ENCODE measurements at places on chromosomes 4 and X.

DNA sequence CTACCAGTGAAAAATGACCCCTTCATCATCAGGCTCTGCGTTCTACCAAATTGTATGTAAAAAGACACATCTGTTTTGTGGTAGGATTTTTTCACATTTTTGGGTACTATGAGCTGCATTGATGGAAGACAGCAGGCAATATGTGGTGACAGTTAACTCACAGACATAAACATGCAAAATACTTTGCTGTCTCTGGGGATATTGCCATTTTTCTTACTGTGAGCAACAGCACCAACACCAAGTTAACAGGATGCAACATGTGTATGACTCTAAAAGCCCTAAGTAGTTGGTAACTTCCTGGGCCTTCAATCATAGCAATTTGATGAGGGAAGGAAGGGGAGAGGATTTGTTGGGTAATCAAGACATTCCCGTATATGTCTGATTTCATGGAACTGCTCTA, 56.4 kb upstream of the DRP2 start:
- no peak for DNase-seq

DNA sequence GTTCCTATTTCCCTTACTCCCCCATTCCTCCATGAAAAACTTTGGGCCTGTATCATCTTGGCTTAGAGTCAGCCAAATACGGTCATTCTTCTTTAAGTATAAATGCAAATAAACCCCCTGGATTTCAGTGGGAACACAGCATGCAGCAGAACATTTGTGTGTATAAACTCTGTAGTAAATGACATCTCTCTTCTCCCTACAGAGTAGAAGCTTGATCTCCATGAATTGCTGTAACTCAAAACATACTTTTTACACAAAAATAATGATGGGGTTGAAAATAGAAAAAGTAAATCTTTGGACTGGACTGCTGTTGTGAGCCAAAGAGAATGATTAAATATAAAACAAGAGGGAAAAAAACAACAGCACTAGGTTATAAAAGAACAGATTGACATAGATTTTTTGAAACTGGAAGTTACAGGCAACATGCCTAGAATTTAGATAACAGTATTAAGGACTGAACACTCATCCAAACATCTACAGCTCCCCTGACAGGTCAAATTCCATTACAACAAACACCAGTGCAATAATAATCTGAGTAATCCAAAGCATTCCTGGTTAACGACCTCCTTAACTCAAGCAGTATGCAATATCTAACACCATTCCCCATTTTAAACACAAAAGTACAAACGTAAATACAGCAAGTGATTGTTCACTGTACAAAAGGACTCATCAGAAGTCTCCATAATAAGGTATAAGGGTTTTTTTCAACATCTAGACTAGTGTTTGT, 30.7 kb downstream of the TSPAN5 start:
- DNase-seq, result no peak

DNA sequence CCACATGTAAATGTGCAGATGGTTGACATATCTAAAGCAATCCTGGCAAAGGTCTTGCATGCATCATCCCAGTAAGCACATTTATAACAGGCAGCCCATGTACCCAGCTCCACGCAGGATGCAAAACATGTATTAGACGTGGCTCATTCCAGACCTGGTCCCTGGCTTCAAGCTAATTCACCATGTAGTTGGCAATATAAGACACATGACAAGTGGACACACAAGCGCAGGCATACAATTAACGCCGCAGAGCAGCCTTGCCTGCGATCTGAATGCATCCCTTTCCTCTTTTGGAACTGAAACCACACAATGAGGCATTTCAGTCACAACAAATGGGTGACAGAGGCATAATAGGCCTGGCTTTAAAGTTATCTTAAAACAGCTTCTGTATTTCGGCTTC, 114.5 kb upstream of the TRIM2 start:
- no peak for DNase-seq

GRCh38 chrX:67545893-67546495, 2.2 kb downstream of the AR start:
- no peak for DNase-seq

GRCh38 chrX:129925305-129926092, 19.5 kb downstream of the UTP14A start:
- peak; percentile 39 for DNase-seq

DNA sequence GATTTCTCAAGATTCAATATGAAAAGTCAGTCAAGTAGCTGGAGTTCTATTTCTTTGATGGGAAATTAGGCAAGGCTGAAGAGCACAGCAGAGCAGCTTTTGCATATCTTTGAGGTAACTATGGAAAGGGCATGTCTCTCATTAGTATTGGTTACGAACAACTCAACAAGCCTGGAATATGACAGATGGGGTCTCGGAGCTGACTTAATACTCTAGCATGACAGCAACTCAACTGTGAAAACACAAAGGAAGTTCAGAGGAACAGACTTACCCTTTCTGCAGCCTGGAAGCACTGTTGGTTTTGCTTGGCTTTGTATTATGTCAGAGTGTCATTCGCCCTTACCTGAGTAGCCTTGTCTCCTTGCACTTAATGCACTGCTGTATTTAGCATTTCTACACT, 79.9 kb upstream of the AADAT start:
- DNase-seq, result no peak

DNA sequence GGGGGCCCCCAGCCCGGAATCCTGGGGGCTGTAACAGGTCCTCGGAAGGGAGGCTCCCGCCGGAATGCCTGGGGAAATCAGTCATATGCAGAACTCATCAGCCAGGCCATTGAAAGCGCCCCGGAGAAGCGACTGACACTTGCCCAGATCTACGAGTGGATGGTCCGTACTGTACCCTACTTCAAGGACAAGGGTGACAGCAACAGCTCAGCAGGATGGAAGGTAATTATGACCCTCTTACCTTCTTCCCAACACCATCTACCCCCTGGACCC, 1.0 kb downstream of the FOXO4 start:
- no peak for DNase-seq

DNA sequence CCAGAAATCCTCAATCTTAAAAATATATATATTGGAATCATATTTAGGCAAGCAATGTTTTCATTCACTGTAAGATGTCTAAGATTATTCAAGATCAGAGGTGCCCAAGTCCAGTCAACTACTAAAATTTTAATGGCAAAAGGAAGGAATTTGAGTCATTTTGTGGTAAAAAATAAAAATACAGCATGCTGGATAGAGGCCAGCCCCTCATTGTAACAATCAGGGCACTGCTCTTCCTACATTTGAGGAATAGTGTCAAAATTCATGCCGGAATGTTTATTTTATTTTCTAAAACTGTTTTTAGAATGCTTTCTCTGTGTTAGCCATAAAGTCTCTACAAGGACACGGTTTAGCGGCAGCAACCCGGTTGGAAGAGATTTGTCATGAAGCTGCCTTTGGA, 49.9 kb upstream of the SRD5A3 start:
- DNase-seq, result no peak

- DNase-seq, result no peak
These were observed 84.7 kb downstream of the RAP1GDS1 start for GRCh38 chr4:98345838-98346237.

- no peak for DNase-seq
These were observed 1.8 kb downstream of the MAOB start for GRCh38 chrX:43880425-43880824.
